GM12892 (cell line): ENCODE measurements at places on chromosomes 16 and 17.

GRCh38 chr16:87850009-87851006, 19.0 kb downstream of the SLC7A5 start:
- peak; percentile 92 for DNase-seq

- DNase-seq, result no peak
Observed at GRCh38 chr16:4200000-4200780, 41.7 kb downstream of the SRL start.

- DNase-seq, result no peak
Observed at GRCh38 chr16:17304491-17305119, 166.2 kb downstream of the XYLT1 start.

- DNase-seq, result no peak
Observed at GRCh38 chr17:60095830-60096229, 17.1 kb upstream of the HEATR6 start.

DNA sequence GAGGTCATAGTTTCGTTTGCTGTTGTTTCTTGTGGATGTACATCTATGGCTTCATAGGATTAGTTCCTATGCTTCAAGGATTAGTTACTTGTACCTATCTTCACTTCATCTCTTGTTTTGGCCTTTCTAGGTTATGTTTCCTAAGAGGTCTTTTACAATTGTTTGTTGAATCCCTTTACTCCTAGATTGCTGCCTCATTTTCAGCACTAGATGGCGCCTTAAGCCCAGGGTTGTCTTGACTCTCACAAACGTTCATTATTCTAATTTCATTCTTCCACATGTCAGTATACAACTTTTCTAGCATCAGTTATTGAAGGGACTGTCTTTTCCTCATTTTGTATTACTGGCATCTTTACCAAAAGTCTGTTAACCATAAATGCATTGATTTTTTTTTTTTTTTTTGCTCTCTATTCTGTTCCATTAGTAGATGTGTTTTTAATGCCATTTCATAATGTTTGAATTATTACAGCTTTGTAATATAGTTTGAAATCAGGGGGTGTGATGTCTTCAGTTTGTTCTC, 45.0 kb upstream of the NACA2 start:
- no peak for DNase-seq

DNA sequence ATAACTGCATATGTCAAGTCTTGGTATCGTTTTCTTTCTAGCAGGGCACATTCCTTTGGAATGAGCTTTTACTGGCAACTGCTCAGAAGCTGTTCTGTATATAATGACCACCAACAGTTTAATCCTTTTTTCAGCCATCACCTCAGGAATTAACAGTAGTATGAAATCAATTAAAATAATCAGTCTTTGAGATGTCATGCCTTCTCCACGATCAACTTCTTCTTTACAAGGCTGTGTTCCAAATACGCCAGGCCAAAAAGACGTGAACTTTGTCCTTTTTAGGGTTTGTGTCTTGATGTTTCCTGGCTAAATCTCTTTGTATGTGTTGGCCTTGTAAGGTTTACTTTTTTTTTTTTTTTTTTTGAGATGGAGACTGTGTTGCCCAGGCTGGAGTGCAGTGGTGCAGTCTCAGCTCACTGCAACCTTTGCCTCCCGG, 54.9 kb downstream of the ABCC1 start:
- no peak for DNase-seq

DNA sequence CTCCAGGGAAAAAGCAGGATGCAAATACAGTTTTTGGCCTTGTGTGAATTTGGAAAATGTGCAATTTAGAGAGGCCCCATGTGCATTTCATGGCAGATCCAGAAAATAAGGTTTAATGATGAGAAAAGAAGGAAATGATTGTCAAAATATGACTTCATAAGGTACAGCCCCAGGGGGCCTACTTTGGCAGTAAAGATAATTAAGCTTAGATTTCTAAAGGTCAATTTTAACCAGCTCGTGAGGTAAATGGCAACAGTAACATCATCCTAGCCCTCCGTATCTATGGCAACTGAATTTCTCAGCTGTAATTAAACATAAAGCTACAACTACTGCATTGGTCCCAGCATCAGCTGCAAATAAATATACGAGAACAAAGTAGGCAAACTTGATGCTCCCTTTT, 30.0 kb upstream of the PRSS54 start:
- DNase-seq, result no peak

- DNase-seq, result no peak
Observed at GRCh38 chr16:83402967-83403366, 404.8 kb upstream of the HSBP1 start.

DNA sequence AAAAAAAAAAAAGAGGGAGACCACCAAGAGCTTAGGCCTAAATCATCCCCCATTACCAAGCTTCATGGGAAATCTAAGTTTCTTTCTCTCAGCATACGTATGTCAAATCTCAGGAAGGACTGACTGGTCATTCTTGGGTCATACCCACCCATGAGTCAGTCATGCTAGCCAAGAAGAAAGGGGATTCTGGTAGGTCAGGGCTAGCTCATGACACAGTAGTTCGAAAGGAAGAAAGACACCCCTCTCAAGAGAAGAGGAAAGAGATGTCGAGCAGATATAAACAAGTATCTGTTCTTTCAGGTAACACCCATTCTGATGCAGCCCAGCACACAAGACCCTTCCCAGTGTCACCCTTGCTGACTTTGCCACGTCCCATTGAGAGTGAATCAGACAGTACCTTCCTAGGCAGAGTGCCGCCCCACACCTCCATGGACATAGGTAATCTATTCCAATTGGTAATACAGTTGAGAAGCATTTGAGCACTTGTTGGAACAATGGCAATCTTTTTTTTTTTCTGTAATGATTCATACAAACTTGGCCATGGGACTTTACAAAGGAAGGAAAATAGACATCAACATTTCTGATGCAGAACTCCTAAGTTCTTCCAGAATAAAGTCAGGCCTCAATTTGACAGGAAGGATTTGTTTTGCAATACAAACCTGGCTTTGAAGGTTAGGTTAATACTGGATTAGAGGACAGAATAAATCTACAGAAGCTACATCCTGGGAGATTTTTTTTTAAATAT, 38.2 kb downstream of the COPRS start:
- DNase-seq, result no peak

- DNase-seq, result no peak
Observed at GRCh38 chr16:54587176-54587515, 300.6 kb upstream of the IRX3 start.

GRCh38 chr16:53911513-53911912, 207.6 kb downstream of the FTO start:
- DNase-seq, result no peak

- no peak for DNase-seq
Observed at GRCh38 chr16:78307824-78308528, 208.5 kb downstream of the WWOX start.

GRCh38 chr17:51442088-51442865, 181.9 kb downstream of the UTP18 start:
- DNase-seq, result no peak
